ENCODE measurements at places on chromosomes 6 and 20.

DNA sequence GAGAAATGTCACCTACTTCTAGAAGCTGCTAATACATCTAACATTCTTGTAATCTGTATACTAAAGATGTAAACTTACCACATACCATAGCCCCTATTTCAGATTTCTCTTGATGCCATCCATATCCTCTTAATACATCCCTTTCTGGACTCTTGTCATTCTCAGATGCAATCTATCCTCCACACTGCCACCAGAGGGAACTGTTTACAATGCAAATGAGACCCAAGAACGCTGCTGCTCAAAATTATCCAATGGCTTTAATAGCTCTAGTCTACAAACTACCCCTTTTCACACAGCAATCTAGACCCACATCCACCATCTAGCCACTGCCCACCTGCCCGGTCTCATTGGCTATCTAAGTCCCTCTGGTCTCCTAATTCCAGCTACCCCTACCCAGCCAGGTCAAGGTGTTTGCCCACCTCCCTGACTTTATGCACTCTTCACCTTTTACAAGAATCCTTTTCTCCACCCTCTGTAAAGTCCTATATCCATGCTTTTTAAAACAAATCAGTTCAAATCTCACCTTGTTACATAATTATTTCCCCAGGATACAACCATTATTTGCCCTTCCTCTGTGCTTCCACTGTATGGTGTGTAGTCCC is 14.8 kb downstream of the FAXC start:
- DNase-seq, result no peak

DNA sequence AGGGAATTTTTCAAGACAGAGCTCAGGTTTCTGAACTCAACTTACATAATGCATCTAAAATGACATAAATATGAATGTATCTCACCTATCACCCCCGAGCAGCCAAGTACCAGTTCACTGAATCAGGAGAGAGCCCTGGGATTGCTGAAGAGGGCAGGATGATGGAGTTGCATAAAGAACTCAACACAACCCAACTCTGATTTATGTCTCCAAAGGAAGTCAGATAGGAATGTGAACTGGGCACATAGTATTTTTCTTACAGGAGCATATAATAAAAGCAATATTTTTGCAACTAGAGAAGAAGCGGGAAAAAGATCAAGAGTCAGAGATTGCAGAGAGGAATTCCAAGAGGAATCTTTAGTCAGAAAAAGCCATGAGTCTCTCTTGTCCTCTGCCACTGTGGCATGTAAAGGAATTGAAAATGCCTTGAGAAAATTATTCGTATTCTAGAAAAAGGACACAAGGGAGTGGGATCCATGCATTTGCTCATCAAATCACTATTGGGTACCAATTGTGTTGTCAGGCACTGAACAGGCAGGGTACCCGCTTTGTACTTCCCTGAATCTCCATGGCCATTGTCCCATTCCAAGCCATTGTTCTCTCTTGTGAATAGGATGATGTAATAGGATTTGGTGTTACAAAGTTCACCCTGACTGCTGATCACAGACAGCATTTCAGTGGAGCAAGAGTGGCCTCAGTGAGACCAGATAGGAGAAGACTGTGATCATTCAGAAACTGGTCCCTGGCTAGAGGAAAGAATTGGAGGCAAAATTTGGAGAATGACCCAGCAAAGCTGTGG is 16.3 kb downstream of the RIN2 start:
- no peak for DNase-seq

DNA sequence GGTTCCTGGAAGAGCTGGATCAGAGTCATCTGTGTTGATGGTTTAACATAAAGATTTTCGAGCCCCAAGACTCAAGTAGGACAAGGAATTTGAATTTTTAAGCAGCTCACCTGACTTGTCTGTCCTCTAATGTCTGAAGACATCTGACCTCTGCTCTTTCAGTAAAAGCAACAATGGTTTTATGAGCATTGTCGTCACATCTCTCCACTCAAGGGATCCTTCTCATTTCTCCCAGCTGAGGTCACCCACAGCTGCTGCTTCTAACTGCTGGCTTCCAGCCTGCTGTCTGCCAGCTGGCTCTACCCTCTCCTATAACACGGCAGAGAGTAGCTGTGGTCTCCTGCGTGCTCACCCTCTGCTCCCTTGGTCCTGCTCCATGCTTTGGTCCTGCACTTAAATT is 24.7 kb upstream of the HDAC2 start:
- DNase-seq, result peak; percentile 69

- no peak for DNase-seq
Observed at GRCh38 chr6:11722805-11723631, 55.6 kb downstream of the ADTRP start.

DNA sequence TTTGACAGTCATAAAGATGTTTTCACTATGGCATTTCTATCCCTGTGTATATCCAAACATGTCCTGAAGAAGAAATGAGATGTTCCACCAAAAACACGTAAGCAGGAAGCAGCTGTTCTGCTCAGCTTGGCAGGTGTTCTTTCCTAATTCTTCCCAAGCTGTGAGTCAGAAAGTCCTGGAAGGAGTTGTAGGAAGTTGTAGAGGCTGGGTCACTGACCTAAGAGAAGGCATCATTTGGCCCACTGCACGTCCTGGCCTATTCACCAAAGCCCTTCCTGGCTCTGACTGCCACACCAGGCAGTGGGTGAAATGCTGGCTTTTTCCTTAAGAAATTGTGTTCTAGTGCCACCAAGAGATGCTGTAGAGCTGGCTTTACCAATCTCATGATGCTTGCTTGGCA is 40.3 kb downstream of the STX11 start:
- no peak for DNase-seq

- DNase-seq, result peak; percentile 83
Observed at GRCh38 chr20:32457479-32457986, 99.4 kb downstream of the ASXL1 start.

GRCh38 chr6:49551866-49552129 is 1.3 kb downstream of the C6orf141 start:
- no peak for DNase-seq

DNA sequence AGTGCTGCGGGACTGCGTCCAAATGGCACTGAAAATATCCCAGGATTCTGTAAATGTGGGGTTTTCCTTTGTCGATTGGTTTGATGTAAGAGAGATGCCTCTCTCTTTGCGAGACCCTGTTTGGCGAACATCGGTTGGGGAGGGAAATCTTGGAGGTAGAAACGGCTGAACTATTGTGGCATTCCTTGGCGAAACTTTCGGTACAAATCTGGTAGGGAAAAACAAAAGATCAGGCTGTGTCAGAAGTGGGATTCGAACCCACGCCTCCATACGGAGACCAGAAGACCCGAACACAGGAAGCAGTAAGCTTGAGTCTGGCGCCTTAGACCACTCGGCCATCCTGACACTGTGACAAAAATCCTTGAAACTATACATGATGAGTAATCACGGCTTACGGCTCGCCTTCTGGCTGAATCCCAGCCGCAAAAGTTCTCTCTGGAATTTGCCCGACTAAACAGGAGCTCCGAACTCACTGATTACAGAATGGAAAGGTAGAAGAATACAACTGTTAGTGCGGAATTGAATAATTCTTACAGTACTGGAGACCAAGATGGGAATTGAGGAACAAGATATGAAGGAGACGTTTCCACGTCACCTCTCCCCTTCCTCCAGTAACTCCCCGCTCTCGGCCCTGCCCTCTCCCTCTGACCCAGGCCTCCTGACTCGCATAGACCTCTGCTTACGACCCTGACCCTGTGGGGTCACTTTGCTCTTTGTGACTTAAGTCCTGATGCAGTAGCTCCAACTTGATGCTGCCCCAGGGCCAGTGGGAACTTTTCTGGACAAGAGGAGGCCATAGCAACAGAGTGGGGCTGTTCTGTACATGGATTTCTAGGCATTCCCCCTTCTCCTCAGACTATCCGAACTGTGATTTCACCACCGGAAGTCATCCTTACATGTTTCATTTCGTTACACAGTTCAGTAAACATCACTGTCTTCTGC is 132.8 kb upstream of the ZNF184 start:
- no peak for DNase-seq

- DNase-seq, result no peak
Observed at GRCh38 chr20:60540591-60540990, 582.4 kb downstream of the CDH26 start.
